Fibroblast of skin of back (primary cell): ENCODE measurements at places on chromosomes 2 and 18.
A peak's percentile ranks its signal among the peaks of the same experiment; 100 is the strongest.

- DNase-seq: peak; percentile 44
Measured at GRCh38 chr2:149365931-149366583, 35.7 kb downstream of the LYPD6 start.

DNA sequence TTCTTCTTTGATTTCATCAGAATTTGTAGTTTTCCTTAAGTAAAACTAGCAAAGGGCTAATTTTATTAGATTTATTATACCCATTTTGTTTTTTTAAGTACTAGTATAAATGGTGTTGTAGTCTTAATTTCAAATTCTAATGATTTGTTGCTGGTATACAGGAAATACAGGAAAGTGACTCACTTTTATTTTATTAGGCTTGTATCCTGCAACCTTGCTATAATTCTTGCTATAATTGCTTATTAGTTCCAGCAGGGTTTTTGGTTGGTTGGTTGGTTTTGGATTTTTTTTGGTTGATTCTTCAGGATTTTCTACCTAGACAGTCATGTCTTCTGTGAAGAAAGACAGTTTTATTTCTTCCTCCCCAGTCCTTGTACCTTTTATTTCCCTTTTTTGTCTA, 110.6 kb upstream of the IL1R2 start:
- no peak for DNase-seq

- no peak for DNase-seq
Measured at GRCh38 chr2:11835403-11835802, 89.0 kb downstream of the LPIN1 start.

DNA sequence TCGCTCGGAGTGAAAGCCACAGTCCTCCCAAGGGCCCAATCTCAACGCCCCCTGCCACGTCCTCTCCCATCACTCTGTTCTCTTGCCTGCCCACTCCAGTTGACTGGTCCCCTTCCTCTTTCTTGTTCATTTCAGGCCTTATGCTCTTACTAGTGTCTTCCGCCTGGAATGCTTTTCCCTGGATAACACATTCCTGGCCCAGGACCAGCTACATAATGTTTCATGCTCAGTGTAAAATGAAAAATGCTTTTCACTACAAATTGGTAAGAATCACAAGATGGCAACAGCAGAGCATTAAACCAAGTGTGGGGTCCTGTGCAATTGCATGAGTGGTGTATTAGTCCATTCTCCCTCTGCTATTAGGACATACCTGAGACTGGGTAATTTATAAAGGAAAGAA, 417.2 kb upstream of the KLHL29 start:
- DNase-seq: no peak

- DNase-seq: peak; percentile 12
Measured at GRCh38 chr18:5515011-5515784, 28.6 kb downstream of the EPB41L3 start.

GRCh38 chr2:38446418-38446817, 69.3 kb upstream of the ATL2 start:
- no peak for DNase-seq

- DNase-seq: peak; percentile 63
Measured at GRCh38 chr18:44325903-44326635, 354.6 kb upstream of the SETBP1 start.

GRCh38 chr2:106977717-106978116, 91.8 kb upstream of the ST6GAL2 start:
- peak; percentile 76 for DNase-seq

GRCh38 chr2:133780099-133780996, 212.1 kb upstream of the NCKAP5 start:
- DNase-seq: peak; percentile 89

DNA sequence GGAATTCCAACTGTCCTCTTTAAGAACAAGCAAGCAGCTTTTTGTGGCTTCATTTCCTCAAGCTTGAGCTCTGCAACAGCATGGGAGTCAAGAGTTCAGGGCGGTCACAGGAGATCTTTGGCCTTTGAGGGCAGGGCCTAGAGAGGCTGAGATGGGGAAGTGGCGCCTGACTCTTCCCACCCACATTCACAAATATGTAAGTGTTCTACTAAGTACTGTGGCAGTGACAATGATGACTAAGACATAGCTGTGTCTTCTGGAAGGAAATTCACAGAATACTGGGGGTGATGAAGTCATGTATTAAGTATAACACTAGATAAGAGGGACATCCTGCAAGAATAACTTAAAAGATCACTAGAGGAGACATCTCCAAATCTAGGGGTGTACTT, 15.0 kb downstream of the RND3 start:
- peak; percentile 97 for DNase-seq

DNA sequence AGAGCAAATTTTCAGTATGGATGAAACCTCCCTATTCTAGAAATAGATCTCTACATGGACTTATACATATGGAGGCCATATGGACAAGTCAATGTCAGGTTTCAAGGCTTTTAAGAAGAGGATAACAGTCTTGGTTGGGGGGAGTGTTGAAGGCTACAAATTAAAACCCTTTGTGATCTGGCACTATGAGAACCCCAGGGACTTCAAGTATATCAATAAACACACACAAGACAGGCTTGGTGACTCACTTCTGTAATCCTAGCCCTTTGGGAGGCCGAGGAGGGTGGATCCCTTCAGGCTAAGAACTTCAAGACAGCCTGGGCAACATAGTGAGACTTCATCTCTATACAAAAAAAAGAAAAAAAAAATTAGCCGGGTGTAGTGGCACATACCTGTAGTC, 127.2 kb upstream of the SP5 start:
- peak; percentile 40 for DNase-seq

DNA sequence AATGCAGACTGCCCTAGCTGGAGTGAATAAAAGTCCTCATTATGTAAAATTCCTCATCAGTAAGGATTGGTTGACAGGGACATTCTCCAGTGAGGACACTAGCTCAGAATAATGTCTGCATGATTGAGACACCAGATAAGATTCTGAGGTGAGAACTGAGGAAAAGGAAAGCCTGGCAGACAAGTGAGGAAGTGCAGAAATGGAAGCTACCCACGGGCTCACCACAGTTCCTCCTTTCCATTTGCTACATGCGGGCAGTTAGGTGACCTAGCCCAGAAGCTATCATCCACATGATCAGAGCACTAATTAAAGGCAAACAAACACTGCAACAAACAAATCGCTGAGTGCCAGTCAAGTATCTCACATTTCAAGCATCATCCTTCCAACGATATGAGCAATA, 27.7 kb downstream of the NETO1 start:
- no peak for DNase-seq

- DNase-seq: peak; percentile 32
Measured at GRCh38 chr2:38201784-38202183, 125.8 kb upstream of the CYP1B1 start.

DNA sequence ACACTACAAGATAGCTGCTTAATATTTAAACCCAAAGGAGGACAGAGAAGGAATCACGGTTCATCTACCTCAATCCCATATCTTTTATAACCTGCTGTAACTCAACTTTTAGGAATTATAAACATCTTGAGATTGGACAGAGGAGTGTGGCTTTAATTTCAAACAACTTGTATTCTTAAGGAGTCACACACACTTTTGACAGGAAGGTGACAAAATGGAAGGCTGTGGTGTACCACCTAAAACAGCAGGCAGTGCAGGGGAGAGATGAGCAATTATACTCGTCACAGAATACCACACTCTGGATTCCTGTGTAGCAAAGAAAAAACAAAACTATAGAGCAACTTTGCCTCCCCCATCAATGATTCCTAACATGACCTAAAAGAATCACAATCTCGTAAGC, 194.8 kb downstream of the ZEB2 start:
- DNase-seq: peak; percentile 39

- no peak for DNase-seq
Measured at GRCh38 chr2:71600555-71600954, 147.2 kb downstream of the DYSF start.

DNA sequence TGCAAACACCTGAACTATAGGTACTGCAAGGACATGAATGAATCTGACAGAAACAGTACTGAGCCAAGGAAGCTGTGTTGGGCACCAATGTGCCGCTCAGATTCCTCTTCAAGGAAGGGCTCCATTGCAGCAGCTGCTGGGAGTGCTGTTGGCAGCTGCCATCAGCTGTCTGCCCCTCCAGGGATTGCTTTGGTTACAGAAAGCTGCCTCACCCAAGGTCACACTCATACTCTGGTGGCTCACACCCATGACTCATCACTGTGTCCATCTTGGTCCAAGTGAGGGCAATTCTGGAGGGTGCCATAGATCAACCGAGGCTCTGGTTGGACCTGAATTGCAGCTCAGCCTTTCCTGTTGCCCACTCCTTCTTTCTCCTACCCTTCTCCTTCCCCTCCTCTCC, 24.4 kb upstream of the TRPM8 start:
- no peak for DNase-seq

DNA sequence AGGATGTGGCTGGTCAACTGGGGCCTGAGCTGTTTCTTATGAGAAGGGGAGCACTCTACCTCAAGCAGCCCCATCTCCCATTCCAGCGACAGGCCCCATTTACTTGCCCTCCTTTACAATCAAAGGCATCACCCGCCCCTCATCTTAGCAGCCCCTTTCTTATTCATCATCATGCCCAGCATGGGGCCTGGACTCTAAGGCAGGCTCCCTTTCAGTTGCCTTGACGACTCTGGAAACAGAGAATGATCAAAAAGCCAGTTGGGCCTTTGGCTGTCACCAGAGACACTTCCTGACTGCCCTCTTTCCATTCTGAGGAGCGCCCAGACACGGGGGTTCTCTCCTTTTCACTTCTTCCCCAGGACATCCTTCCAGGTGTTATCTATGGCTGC, 11.2 kb downstream of the CELF4 start:
- no peak for DNase-seq

GRCh38 chr2:227485429-227485828, 13.5 kb downstream of the AGFG1 start:
- DNase-seq: no peak

DNA sequence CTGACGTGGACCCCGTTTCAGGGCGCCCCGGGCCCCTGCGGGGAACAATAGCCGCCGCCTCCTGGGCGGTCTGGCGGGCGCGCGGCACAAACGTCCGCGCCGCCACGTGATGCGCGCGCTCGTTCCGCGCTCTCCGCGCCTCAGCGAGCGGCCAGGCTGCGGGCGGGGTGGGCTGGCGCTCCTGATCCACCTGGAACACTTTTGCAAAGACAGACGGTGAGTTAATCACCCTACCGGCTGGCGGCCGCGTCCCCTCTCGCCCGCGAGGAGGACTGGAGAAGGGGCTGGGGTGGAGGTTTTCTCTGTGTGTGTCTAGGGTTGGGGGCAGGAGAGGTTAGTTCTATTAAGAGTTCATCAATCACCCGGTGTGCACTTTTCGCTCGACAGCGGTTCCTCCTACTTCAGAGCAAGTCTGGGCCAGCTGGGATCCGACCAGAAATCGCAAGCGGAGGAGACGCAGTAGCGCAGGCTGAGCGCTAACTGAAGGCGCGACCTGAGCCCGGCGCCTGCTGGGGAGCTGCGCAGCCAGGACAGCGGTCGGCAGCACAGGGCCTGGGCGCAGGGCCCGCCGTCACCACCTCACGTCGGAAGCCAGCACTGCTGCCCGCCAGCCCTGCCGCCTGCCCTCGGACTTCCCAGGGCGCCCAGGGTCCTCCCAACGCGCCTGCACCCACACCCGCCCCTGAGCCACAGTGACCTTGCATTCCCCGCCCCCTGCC, 10.3 kb upstream of the HOXD1 start:
- DNase-seq: no peak

DNA sequence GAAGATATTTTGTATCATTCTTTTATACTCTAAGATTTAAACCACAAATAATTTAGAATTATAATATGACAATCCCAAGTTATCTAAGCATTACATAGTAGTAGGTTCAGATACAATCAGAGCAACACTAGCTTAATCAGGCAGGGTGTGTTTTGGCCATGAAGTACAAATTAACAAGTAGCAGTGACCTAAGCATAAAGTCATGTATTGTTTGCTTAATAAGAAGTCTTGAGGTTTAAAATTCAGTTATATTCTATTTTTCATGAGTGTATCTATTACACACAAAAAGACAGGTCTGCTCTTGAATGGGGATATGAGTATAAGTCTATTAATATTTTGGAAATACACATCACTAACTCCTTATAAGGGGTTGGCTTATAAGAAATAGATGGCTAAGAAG, 39.9 kb downstream of the DYNAP start:
- DNase-seq: no peak

GRCh38 chr2:57698935-57699449, 347.6 kb upstream of the VRK2 start:
- DNase-seq: no peak

GRCh38 chr2:76157531-76157930, 446.8 kb upstream of the GCFC2 start:
- DNase-seq: no peak

GRCh38 chr2:3148716-3149115, 228.9 kb downstream of the EIPR1 start:
- no peak for DNase-seq

DNA sequence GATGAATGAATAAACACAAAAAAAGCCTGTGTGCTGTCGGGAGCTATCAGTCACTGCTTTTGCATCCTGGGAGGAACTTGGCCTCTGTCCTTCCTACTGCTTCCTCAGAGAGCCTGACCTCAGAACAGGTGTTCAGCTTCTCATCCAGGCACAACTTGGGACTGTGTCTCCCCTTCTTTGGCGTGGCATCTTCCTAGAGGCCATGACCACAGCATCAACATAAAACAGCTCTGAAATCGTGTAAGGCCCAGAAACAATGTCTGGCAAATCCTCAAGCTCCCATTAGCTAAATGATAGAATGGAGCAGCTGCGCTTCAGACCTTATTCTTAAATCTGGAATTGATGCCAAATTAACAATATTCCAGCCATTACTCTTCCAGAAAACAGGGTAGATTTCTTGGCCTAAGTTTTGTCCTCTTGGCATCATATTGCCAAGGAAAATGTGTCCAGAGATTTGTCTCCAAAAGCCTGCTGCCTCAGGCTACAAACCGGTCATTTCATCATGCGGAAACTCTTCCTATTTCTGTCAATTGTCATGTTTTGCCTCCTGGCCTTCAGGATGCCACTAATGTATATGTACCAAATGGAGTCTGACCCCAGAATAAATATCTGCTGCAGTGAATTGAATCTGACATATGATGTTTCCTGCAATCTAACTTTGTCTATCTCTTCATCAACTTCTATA, 53.2 kb upstream of the RAB27B start:
- DNase-seq: no peak

- no peak for DNase-seq
Measured at GRCh38 chr18:8854550-8854949, 149.2 kb downstream of the MTCL1 start.

DNA sequence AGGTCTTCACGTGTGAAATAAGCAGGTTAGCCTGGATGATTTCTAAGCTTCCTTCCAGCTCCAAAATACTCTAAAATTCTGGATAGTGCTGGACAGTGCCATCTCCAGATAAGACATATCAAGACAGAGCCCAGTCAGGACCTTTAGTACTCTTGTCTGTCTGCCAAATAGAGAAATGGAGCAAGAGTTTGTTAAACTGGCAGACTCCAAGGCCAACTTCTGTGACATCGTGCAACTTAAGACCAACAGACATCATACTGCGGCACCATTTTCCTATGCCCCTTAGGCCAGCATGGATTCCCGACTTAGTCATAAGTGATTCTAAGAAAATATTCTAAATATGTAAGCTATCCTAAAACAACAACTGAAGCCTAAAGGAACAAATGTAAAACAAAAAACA, 118.6 kb downstream of the RBMS1 start:
- DNase-seq: peak; percentile 89
